CD4-positive, alpha-beta memory T cell (primary cell): ENCODE measurements at places on chromosomes 1 and 21.

GRCh38 chr1:18653916-18654315, 23.3 kb downstream of the PAX7 start:
- DNase-seq = no peak

GRCh38 chr21:41241341-41241740, 73.4 kb downstream of the BACE2 start:
- DNase-seq = no peak

DNA sequence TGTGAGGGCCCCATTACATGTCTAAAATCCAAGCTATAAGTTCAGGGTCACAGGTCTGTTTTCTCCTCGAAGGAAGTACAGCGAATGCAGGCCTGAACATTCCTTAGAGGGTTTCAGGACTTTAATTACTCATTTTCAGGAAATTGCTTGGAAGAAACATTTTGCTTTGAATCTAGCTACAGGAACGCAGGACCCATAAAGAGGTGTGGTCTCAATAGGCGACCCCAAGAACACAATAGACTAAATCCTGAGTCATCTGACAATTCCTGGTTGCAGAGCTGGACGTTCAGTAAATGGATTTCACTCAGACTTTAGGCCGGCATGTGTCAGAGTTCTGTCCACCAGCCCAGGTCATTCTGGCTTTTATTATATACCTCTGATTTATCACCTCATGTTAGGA, 1.0 kb upstream of the ERG start:
- no peak for DNase-seq

GRCh38 chr1:96424877-96425276, 296.7 kb upstream of the PTBP2 start:
- DNase-seq = no peak

- no peak for DNase-seq
These were observed 218.0 kb downstream of the ZP4 start for GRCh38 chr1:237672748-237673147.

DNA sequence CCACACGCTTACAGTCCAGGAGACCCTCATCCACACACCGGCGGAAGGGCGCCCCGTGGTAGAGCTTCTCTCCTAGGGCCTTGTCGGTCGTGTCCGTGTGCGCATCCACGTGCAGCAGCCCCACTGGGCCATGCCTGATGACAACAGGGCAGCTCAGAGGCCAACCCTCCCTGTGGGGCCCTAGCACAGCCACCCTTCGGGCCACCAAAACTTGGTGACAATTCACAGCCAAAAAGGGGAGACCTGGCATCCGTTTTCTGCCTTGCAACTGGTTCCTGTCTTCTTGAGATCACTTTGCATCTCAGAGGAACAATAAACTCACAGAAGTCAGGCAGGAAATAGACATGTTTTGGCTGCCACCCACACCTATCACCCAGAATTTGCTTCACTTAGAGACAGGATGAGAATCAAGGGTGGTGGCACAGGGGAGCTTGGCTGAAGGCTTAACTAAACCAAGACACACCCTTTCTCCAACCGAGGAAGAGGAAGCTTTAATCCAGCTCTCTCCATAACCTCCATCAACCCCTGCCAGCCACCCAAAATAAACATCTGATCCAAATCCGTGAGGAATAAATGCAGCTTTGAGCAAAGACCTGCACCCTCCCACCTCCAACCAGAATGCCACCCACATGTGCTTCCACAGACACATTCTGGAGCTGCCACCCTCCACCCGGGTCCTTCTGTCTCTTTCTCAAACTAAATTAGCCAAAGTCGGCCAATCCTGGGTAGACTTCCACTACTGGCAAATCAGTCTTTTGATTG, 5.7 kb downstream of the AGMAT start:
- DNase-seq = peak; percentile 52

DNA sequence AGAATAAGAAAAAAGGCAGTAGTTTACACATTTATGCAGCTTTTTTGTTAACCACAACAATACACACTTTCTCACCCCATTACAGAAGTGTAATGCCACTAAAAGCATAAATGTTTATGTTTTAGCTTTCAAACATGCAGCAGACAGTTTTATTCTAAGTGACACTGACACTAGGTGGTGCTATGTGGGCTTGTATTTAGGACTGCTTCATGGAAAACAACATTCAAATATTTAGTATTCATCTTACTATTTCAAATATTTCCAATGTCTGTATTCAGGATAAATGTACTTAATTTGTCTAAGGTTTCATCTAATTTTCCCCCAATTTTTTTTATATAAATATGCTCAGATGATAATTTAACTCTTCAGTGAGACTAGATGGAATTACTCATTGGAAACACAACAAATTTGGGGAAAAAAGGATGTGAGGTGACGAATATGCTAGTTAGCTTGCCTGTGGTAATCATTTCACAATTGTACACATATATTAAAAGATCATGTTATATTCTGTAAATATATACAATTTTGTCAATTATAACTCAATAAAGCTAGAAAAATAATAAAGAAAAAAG, 71.4 kb downstream of the USP1 start:
- DNase-seq = no peak

GRCh38 chr1:15188678-15189077, 35.1 kb downstream of the TMEM51 start:
- DNase-seq = no peak

GRCh38 chr1:94721240-94721639, 98.9 kb upstream of the SLC44A3 start:
- DNase-seq = no peak

DNA sequence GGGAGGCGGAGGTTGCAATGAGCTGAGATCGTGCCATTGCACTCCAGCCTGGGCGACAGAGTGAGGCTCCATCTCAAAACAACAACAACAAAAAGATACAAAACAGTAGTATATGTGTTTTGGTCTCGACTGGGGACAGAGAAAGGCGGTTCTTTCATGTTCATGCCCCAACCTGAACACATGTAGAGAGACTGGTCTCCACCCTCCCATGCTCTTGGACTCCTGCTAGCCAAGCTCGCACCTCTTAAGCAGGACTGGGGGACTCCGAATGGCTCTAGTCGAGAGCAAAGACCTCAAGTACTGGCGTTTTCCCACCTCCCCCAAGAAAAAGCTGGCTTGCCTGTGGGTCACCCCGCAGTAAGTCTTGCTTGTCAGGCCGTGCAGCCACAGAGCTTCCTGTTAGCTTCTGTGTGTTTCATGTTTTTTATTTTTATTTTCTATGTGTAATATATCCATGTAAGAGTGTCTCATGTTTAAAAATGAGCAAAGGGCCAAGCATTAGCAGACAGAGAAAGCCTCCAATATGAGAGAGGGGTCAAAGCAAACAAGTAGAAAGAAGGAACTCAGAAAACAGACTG, 91.6 kb downstream of the SCCPDH start:
- no peak for DNase-seq

GRCh38 chr1:81493102-81493869, 307.4 kb upstream of the ADGRL2 start:
- DNase-seq = no peak

- no peak for DNase-seq
These were observed 197.7 kb downstream of the NRIP1 start for GRCh38 chr21:14866859-14867765.

- DNase-seq = no peak
These were observed 71.9 kb upstream of the EFHD2 start for GRCh38 chr1:15337656-15338402.

GRCh38 chr1:50851034-50851433, 109.0 kb downstream of the FAF1 start:
- DNase-seq = no peak

- no peak for DNase-seq
These were observed 42.2 kb upstream of the ZNF326 start for GRCh38 chr1:89952605-89953130.

GRCh38 chr1:222251847-222252246, 296.1 kb downstream of the HHIPL2 start:
- no peak for DNase-seq
